Stimulated activated CD4-positive, alpha-beta T cell treated with anti-CD3 and anti-CD28 coated beads, Interleukin-2, amount 100 ng/mL, for 24 hours (primary cell): ENCODE measurements at places on chromosomes 12 and 14.

DNA sequence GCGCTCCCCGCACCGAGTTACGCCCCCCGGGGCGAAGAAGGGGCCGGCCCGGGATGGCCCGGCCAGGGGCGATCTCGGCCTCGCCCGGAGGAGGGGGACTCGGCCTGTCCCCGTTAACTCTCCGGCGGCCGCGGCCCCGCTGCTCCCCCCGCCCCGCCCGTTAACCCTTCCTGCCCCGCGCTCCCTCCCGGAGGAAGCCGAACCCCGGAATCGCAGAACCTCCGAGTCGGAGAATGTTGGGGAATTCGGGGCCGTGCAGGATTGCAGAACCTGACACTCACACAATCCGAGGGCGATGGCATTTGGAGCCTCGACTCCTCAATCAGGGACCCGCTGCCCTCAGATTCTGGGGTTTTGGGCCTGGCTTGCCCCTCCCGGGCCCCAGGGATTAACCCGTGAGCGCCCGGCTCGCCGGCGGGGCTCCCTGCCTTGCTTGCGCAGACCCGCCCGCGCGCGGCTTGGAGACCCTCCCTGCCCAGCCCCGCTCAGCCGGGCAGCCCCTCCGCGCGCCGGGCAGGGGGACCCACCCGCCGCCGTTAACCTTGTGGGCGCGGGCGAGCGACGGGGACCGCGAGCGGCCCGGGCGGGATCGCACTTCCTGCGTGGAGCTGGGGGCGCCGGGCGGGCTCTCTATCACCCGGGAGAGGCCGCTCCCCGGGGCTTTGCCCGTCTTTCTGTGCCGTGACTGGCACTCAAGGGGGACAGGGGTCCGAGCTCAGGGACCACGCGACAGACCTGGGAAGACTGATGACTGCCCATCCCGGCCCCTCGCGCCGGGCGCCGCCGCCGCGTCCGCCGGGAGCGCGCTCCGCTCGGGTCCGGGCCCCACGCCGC is 18.8 kb downstream of the BEGAIN start:
- no peak for DNase-seq

DNA sequence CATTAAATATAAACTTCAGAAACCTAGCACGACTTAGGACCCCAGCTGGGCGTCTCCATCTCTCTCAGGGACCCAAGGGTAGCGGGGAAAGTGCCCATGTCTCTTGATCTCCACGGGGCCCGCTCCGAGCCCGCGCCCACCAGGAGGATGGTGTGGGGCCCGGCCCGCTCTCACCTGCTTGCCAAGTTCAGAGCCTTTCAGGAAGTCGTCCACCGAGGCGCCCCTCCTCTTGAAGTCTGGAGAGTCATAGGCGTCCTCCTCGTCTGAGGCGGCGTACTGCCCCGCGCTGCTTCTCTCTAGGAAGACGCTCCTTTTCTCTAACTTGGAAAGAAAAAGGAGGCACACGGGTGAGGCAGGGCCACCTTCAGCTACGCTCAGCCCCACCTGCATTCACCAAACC is 96.9 kb downstream of the PIWIL1 start:
- DNase-seq = no peak

DNA sequence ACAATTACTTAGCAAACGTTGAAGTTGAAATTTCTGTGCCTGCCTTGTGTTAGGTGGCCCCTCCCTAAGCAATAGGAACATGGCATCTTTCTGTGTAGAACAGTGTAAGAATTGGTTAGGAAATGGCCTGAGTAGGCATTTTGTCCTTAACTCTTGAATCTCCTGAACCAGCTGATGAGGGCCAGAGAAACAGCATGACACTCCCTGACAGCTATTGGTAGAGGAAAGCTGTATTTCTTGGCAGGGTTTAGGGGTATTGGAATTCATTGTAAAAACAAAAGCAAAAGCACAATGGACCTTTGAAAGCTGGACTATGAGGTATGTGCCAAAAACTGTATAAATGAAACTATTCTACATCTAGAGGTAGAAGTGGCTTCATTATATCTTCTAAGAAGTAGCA is 40.6 kb upstream of the LRTM2 start:
- DNase-seq = no peak

DNA sequence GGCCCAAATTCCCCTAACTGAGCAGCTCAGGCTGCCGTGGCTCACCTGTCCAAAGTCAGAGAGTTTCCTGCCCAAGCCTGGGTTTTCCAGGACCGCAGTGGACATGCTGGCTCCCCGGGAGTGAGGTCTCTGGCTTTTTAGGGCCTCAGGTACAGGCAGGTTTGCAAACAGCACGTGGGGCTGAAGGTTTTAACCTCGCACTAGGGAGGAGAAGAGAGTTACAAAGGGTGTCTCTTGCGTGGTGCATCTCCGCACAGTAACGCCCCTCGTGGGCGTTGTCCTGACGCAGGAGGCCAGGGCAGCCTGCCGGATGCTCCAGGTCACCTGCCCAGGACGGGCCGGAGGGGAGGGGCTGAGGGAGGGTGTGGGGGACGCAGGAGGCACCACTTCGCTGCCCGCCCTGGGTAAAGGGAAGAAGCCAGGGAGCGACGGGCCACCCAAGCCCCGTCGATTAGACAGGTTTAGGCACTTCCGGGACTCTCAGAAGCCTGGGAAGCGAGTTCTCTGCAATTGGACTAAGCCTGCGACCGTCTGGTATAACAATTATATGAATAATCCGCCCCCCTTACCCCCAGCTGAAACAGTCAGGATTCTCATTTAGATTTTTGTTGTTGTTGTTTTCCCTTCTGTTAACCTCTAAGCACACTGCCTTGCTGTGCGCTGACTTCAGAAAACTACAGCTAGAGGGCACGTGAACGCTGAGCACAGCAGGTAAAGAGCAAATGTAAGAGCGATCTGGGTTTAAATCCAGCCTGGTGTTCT is at the start of gene PAH:
Gene PAH, minus strand, starts transcription at position 219 of the 762 bp plus-strand sequence. Its CDS starts 114 bp downstream, at position 105.
- DNase-seq = no peak

DNA sequence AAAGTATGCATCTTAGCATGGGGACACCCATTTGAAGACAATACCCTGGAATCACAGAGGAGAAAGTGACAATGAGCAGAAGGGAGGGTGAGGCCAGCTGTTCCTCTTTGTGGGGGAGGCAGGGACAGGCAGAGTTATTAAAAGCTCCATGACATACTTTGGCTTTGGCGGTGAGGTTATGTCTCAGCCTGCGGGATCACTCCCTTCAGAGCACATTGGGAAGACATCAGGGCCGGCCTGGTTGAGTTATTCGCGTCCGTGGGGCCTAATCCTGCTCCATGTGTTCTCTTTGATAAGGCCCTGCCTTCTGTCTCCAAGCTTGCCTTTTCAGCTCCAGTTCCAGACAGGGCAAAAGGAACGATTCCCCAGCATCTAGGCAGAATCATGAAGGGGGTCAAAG is 98.8 kb upstream of the NTF3 start:
- DNase-seq = no peak
